Chondrocyte (in vitro differentiated cells): ENCODE measurements at places on chromosomes 5 and 9. TPM values are rescaled to one million over a fixed set of nuclear protein-coding genes. Genes with fewer than 3 reads are reported as not detected.

- DNase-seq = no peak
These were observed 19.3 kb downstream of the PAEP start for GRCh38 chr9:135580664-135581380.

DNA sequence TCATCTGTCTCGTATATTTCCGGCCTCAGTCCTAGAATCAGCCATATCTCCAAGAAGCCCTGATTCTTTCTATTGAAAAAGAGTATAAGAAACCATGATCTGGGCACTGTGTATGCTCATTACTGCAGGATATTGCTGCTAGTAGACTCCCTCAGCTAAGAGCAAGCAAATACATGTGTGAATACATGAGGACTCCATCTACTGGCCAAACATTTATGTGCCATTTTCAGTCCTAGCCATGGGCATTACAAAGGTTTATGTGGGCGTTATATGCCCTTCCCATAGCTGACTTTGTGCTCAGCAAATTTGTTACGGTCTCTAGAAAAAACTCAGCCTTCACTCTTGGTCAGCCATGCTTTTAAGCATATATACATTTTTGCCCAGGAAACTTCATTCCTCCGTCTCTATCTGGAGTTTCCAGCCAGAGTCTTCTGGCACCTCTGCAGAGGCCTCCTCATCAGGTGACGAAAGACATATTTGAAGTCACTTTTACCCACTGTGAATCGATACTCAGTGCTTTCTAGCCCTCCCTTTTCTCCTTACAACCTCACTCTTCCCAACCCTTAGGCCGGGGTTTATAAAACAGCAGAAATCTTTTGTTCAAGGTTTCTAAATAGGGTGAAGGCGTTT lies 1495.6 kb upstream of the CDH6 start:
- DNase-seq = no peak

GRCh38 chr5:177023303-177023664 lies 788 bp downstream of the ZNF346 start:
- DNase-seq = no peak

GRCh38 chr5:40277161-40277906 lies 402.4 kb upstream of the PTGER4 start:
- DNase-seq = no peak

DNA sequence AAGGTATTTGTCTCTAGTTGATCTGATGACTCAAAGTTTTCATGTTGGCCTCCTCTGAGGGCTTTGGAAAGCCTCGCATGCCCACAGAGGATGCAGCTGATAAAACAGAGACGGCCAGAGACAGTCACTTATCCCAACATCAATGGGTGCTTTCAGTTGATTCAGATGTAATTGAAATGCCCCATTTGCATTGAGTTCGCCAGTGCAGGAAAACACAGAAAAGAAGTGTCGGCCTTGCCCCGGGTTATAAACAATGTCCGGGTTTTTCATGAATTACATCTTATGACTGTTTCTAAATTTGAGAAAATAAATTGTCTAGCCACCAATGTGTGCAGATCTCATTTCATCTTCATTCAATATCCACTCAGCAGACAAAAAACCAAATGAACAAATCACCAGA lies 42.2 kb upstream of the ICE1 start:
- DNase-seq = no peak

DNA sequence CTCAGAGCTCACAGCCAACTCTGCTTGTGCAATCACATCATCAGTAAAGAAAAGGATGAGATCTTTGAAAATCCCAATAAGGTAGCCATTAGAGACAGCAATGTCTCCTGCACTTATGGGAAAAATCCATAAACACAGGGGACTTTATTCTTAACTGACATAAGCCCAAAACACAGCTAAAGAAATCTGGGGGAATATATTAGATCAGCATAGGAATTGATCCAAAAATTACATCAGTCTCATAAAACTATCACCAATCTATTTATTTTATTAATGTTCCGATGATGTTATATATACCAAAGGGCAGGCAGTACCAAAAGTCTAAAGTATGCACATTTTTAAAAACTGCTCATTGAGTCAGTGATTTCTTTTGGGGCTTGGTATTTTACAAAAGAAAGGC lies 6.9 kb downstream of the MRPS27 start:
- no peak for DNase-seq

- no peak for DNase-seq
These were observed 109.1 kb upstream of the PTGER4 start for GRCh38 chr5:40570408-40571129.

- DNase-seq = no peak
These were observed 564 bp downstream of the SLC25A25 start for GRCh38 chr9:128068386-128069205.

GRCh38 chr5:131265311-131265803 lies 1.5 kb downstream of the CDC42SE2 start:
- DNase-seq = no peak

DNA sequence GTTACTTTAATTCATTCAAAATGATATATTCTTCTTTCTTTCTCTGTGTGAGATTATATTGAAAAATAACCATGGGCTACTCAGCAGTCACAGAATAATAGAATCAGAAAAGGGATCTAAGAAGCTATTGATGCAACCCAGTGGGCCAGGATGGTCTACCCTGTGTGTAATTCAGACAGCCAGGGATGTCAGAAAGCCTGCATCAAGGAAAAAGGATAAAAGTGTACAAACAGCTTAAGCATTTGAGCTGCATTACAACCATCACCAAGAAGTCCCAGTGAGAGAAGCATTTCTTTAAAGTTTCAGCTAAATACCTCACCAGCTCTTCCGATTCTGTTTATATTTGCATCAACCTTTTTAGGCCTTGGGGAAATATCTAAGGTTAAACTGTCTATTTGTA lies 37.8 kb upstream of the PPP3R2 start:
- DNase-seq = no peak

- no peak for DNase-seq
These were observed 166.4 kb upstream of the MVB12B start for GRCh38 chr9:126160067-126160853.

DNA sequence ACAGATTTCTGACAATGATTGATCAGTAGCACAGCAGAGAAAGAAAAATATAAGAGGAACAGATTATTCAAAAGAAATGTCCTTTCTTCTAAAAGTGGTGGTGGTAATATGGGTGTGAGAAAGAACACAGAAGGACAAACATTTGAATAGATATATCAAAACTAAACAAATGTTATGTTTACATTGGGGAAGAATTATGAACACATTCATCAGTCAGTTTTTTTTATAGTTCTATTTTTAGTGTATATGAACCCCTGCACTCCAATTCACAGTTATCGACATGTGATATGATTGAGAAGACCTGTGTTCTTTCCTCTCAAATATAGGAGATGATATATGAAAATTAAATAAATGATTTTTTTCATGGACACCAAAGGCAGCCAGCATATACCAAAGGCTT lies 128.6 kb downstream of the NNT start:
- no peak for DNase-seq

DNA sequence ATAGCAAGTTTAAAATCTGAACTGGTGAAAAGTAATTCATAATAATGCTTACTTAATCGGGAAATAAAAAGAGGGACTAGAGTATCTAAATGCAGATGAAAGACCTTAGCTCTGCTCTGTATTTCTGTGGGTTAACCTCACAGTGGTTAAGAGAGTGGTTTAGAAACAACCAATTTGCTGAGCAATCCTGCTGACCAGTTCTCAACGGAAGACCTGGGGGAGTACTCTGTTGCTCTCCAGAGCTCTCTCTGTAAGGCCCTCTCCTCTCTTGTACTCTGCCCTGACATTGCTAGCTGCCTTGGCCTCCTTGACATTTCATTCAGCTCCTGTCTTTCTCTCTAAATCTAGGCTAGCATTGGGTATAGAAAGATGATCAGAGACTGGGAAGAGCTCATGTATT lies 1186.6 kb upstream of the SEMA6A start:
- DNase-seq = no peak

DNA sequence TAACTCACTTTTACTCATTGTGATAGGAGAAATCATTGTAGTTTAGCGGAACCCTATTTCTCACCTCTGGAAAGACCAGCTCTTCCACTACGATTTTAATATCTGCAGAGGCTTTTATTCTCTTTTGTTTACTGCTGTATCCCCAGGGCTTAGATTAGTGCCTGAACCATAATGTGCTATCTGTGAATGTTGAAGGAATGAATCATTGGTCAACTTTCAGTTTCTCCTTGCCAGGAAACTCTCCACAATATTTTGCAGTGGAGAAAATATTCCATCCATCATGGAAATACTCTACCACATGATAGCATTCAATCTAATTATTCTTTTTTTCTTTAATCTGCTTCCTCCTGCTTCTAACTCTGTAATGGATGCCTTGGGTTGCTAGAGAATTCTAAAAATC lies 263.5 kb upstream of the PTPRD start:
- DNase-seq = no peak

- no peak for DNase-seq
These were observed 296.5 kb downstream of the MAST4 start for GRCh38 chr5:66892716-66893115.

DNA sequence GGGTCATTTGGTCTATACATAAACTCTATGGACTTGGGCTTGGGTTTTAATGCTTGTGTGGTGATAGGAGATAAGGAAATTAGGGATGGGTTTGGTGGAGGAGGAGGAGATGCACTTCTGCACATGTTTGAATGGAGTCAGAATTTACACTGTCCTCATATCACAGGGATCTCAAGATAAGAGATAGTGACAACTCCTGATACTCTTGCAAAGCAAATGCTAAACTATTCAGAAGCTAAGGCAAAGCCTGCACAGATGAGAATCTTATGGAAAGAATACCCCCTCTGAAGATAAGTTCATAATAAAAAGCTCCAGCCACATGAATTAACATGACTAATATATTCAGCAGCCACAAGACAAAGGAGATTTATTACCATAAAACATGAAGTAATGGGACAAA lies 90.2 kb downstream of the XRCC4 start:
- DNase-seq = no peak

DNA sequence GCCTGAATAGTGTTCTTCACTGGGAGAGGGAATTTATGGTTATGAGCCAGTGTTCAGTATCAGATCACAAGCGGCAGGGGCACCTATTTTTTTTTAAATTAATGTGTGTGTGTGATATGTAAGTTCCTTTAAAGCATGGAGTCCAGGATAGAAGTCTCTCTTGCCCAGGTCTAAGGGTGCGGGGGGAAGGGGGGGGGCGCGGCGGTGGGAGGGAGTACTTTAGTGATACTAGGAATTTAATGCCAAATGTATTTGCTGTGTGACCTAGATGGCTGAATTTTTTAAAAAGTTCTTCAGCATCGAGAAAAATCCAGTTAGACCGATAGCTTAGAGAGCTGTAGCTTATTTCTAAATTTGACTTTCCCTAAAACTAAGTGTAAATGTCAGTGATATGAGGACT lies 1.5 kb upstream of the FCHO2 start:
- DNase-seq = no peak

DNA sequence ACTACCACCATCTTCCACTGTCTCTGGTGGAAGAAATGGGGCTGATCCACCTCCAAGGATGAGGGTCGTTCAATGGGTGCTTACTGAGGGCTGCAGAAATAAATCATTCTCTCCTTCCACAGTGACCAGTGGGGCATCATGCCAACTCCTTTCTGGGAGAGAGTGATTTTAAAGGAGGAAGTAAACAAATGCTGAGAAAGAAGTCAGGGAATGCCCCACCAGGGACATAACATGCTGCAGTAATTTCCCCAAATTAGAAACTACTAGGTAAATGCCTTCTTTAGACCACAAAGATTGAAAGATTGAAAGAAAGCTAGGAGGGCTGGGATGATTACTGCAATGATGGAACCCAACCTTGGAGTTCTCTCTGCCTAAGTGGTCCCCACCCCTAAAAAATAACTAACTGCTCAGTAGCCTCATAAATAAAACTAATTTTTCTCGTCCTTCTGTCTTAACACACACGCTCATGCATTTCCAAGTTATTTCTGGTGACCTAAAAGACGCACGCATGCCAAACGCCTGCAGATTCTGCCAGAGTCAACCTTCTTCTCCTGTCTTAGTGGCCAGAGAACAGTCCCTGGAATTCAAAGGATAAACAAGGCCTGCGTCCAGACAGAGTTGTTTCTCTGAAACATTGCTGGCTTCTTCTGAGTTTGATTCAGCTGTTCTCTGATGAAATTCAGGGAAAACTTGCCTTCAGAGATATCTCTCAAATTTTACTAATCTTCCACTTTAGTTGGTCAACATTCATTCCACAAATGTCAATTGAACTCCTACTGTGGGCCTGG lies 250.0 kb downstream of the NR3C1 start:
- no peak for DNase-seq

DNA sequence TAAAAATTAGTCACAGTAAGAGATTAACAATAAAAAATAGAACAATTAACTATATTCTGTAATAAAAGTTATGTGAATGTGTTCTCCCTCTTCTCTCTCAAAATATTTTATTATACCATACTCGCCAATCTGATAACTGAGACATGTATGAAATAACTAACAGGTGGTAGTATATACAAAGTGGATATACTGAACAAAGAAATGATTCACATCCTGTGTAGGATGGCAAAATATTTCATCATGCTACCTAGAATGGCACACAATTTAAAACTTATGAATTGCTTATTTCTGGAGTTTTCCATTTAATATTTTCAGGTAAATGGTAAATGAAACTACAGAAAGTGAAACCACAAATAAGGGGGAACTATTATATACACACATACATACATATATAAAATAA lies 152.5 kb downstream of the RNF180 start:
- DNase-seq = no peak

- no peak for DNase-seq
These were observed 41.4 kb upstream of the CPLX2 start for GRCh38 chr5:175829813-175830585.

DNA sequence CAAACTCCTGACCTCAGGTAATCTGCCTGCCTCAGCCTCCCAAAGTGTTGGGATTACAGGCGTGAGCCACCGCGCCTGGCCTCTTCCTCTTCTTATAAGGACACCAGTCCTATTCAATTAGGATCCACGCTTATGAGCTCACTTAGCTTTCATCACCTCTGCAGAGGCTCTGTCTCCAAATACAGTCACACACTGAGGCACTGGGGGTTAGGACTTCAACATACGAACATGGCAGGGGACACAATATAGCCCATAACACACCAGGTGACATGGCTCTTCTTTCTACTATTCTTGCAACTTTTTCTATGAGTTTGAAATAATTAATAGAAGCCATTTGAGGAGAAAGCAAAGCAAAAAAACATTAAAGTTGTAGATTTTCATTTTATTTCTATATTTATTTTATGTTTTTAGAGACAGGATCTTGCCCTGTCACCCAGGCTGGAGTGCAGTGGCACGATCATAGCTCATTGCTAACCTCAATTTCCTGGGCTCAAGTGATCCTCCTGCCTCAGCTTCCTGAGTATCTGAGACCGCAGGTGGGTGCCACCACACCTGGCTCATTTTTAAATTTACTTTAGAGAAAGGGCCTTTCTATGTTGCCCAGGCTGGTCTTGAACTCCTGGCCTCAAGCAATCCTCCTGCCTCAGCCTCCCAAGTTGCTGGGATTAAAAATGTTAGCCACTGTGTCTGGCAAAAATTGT lies 6.0 kb upstream of the PRRT1B start:
- DNase-seq = no peak

- DNase-seq = no peak
These were observed 24.3 kb downstream of the HMGCR start for GRCh38 chr5:75361310-75361709.

Gene ZNF346
- 15.1 to 24.1 TPM (median 16.4 TPM) in 3 replicates for total RNA-seq

Gene GRAMD2B
- 56.5 to 72.4 TPM (median 61.5 TPM) in 3 replicates for total RNA-seq

Gene WWC1
- 2.1 to 4.9 TPM (median 2.1 TPM) in 3 replicates for total RNA-seq

Gene LMX1B
- total RNA-seq = 0.17 TPM in 1 of 3 replicates, not detected in the others

Gene SPATA31A3
- total RNA-seq = not detected in 3 replicates

Gene WASHC1
- total RNA-seq = 7.7 to 10.0 TPM (median 9.8 TPM) in 3 replicates

Gene CCT5
- 161 to 170 TPM (median 165 TPM) in 3 replicates for total RNA-seq

Gene ARPC5L
- total RNA-seq = 30.1 to 36.0 TPM (median 35.1 TPM) in 3 replicates

Gene AGXT2
- total RNA-seq = not detected in 3 replicates

Gene RBM27
- 12.2 to 13.8 TPM (median 13.3 TPM) in 3 replicates for total RNA-seq
